ENCODE measurements at places on chromosomes 1 and 21. TPM values are rescaled to one million over a fixed set of nuclear protein-coding genes. Genes with fewer than 3 reads are reported as not detected.
A peak's percentile ranks its signal among the peaks of the same experiment; 100 is the strongest.

DNA sequence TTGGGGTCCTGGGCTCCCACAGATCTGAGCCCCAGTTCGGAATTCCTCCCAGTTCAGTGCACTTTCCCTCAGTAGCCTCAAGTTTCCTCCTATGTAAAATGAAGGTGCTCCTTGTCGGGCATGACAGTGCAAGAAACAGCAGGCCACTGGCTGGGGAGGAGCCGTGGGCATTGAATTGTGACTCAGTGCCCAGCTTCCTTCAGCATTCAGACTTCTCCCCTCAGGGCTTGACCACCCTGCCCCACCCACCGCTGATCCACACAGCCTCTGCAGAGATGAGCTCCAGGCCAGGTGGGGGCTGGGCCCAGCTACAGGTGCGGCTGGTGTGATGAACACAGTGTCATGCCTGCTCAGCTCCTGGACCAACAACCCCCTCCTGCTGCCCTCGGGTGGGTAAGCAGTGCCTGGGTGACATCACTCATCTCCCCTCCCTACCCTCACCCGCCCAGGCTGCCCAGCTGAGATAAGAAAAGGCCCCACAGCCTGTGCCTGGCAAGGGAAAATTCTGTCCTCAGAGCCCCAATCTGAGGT, 4.9 kb downstream of the MOB3C start:
- peaks cover 48% of the 10 kb centered on the region for H3K36me3 ChIP-seq
- no peak overlapping the region for H3K4me3 ChIP-seq
- H3K4me1 ChIP-seq, result peaks cover 54% of the 10 kb centered on the region
- no peak for DNase-seq

GRCh38 chr1:199913318-199913717, 114.2 kb upstream of the NR5A2 start:
- no peaks in the 10 kb centered on the region for H3K27me3 ChIP-seq
- no peak for DNase-seq
- H3K4me3 ChIP-seq, result no peak overlapping the region
- no peaks in the 10 kb centered on the region for H3K36me3 ChIP-seq
- no peak overlapping the region for H3K27ac ChIP-seq

GRCh38 chr1:178457651-178458050, 39.1 kb downstream of the CLEC20A start:
- no peaks in the 10 kb centered on the region for H3K27me3 ChIP-seq
- H3K36me3 ChIP-seq, result no peaks in the 10 kb centered on the region
- no peak overlapping the region for H3K27ac ChIP-seq
- no peaks in the 10 kb centered on the region for H3K4me1 ChIP-seq
- DNase-seq, result no peak

DNA sequence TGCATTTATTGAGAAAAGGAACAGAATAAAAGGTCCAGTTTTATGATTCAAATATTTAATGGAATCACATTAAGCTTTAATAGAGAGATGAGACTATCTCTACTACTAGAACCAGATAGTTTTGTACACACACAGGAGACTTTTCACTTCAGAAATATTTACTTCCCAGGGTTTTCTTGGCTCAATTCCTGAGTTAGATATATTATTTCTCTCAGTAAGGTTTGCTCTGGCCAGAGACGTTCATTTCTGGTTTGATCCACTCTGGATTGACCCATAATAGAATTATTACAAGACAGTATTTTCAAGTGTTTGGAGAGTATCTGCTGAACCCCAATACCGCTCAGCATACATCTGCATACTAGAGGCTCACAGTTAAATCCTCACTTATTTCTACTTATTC, 1.3 kb upstream of the RCOR3 start:
- H3K4me3 ChIP-seq, result peak overlapping the region; percentile 78
- no peaks in the 10 kb centered on the region for H3K36me3 ChIP-seq
- H3K4me1 ChIP-seq, result peaks cover 19% of the 10 kb centered on the region
- peak overlapping the region; percentile 100 for H3K27ac ChIP-seq
- H3K27me3 ChIP-seq, result no peaks in the 10 kb centered on the region

GRCh38 chr1:30413606-30414005, 309.8 kb downstream of the MATN1 start:
- no peak overlapping the region for H3K4me3 ChIP-seq
- H3K36me3 ChIP-seq, result no peaks in the 10 kb centered on the region
- DNase-seq, result no peak
- no peaks in the 10 kb centered on the region for H3K4me1 ChIP-seq
- H3K27me3 ChIP-seq, result no peaks in the 10 kb centered on the region

DNA sequence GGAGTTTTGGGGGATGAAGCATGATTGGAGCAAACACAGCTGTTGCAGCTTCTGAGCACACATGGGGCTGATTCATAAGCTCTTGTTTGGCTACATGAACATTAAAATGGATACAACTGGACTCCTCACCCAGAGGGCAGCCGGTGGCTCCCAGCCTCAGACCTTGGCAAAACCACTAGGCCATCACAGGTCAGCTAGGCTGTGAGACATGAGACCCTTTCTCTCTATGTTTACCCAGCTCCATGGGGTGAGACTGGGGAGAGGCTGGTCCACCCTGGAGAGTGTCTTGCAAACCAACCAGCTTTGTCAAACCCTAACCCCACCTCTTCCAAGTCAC, 388.7 kb downstream of the PTPRU start:
- H3K27me3 ChIP-seq, result no peaks in the 10 kb centered on the region
- H3K36me3 ChIP-seq, result no peaks in the 10 kb centered on the region
- no peak overlapping the region for H3K27ac ChIP-seq
- H3K4me3 ChIP-seq, result no peak overlapping the region
- no peak for DNase-seq
- no peaks in the 10 kb centered on the region for H3K4me1 ChIP-seq

GRCh38 chr1:8671306-8671917, 146.0 kb downstream of the RERE start:
- no peaks in the 10 kb centered on the region for H3K27me3 ChIP-seq
- no peak overlapping the region for H3K27ac ChIP-seq
- peak; percentile 36 for DNase-seq
- H3K4me1 ChIP-seq, result peaks cover 27% of the 10 kb centered on the region
- no peak overlapping the region for H3K4me3 ChIP-seq
- no peaks in the 10 kb centered on the region for H3K36me3 ChIP-seq

- peaks cover 82% of the 10 kb centered on the region for H3K36me3 ChIP-seq
- no peak overlapping the region for H3K4me3 ChIP-seq
- H3K27me3 ChIP-seq, result no peaks in the 10 kb centered on the region
- H3K27ac ChIP-seq, result no peak overlapping the region
- DNase-seq, result no peak
Measured at GRCh38 chr1:205792961-205793673, 17.8 kb upstream of the RAB29 start.

GRCh38 chr1:59116920-59117542, 179.9 kb upstream of the FGGY start:
- H3K27ac ChIP-seq, result no peak overlapping the region
- no peaks in the 10 kb centered on the region for H3K4me1 ChIP-seq
- no peak for DNase-seq
- H3K36me3 ChIP-seq, result no peaks in the 10 kb centered on the region
- no peaks in the 10 kb centered on the region for H3K27me3 ChIP-seq
- no peak overlapping the region for H3K4me3 ChIP-seq

- no peak overlapping the region for H3K27ac ChIP-seq
- DNase-seq, result no peak
- H3K27me3 ChIP-seq, result no peaks in the 10 kb centered on the region
Measured at GRCh38 chr1:3978196-3978989, 78.3 kb upstream of the C1orf174 start.

DNA sequence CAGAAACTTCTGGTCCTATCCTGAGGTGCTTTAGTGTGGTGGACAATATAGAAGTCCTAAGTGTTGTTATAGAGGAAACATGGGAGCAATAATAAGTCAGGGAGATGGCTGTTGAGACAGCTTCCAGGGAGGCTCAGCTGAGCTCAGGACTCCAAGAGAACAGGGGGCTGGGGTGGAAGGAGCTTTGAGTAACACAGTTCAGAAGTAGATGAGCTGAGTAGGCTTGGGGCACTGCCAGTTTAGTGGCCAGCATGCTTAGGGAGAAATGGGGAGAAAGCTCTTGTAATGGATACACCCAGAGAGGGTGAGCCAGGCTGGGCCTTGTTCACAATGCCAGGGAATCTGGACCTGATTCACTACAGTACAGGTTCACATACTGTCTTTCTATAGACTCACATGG, 201.6 kb downstream of the DAB1 start:
- no peaks in the 10 kb centered on the region for H3K36me3 ChIP-seq
- no peak overlapping the region for H3K27ac ChIP-seq
- H3K4me1 ChIP-seq, result no peaks in the 10 kb centered on the region
- no peak overlapping the region for H3K4me3 ChIP-seq
- H3K27me3 ChIP-seq, result no peaks in the 10 kb centered on the region

DNA sequence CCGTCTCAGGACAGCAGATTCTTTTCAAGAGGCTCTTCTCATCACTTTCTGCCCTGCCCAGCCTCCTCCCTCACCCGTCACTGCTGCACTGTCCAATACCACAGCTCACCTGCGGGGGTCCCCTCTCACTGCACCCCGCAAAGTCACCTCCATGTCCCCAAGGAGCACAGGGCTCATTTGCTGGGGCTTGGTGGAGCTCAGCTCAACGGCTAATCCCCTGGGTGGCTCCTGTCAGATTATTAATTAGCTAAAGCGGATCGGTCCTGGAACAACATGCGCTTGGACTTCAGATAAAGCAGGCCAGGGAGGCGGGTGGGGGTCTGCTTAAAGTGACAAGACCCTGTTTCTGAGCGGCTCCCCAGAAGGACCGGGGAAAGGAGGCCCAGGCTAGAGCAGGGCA, 43.1 kb downstream of the CASZ1 start:
- no peaks in the 10 kb centered on the region for H3K36me3 ChIP-seq
- H3K27me3 ChIP-seq, result no peaks in the 10 kb centered on the region
- no peak overlapping the region for H3K27ac ChIP-seq
- DNase-seq, result no peak

GAS5 gene
- total RNA-seq, result 176 TPM

GJC2 gene
- total RNA-seq, result 2.1 TPM

SPRR4 gene
- total RNA-seq, result not detected

MFSD2A gene
- 133 TPM for total RNA-seq

NVL gene
- total RNA-seq, result 43.7 TPM

TXNDC12 gene
- 26.6 TPM for total RNA-seq

Measured in upper lobe of left lung (tissue), 6 donors.